CD8-positive, alpha-beta memory T cell (primary cell): ENCODE measurements at places on chromosomes 1 and 21. TPM values are rescaled to one million over a fixed set of nuclear protein-coding genes. Genes with fewer than 3 reads are reported as not detected.

Gene MATN1
- 0.59 TPM for total RNA-seq

Gene RAD54L
- total RNA-seq: 50.7 TPM

Gene KCNJ6
- not detected for total RNA-seq

DNA sequence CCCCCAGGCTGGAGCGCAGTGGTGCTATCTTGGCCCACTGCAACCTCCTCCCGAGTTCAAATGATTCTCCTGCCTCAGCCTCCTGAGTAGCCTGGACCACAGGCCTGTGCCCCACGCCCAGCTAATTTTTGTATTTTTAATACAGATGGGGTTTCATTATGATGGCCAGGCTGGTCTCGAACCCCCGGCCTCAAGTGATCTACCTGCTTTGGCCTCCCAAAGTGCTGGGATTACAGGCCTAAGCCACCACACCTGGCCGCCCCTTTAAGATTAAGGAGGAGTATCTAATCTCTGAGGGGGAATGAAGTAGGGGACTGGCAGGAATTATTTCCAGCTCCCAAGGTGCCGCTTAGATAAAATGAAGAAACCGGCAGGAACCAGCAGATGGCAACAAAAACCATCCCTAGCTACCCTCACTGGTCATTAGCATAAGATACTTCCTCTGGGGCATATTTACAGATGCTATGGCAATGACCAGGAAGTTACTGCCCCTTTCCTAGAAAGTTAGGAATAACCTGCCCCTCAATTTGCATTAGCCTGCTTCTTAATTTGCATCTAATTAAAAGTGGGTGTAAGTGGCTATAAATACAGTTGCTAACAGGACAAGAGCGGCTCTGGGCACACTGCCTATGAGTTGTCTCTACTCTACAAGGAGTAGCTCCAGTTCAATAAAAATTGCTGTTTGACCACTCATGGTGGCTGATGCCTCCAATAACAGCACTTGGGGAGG lies 7.1 kb upstream of the NSUN4 start:
- no peak for DNase-seq
- H3K36me3 ChIP-seq: no peaks in the 10 kb centered on the region
- H3K27me3 ChIP-seq: no peaks in the 10 kb centered on the region
- H3K4me1 ChIP-seq: no peaks in the 10 kb centered on the region
- H3K4me3 ChIP-seq: no peak overlapping the region

GRCh38 chr1:44489481-44489880 lies 84.4 kb downstream of the RNF220 start:
- no peak overlapping the region for H3K27ac ChIP-seq
- no peaks in the 10 kb centered on the region for H3K27me3 ChIP-seq
- no peak for DNase-seq
- H3K36me3 ChIP-seq: no peaks in the 10 kb centered on the region
- no peaks in the 10 kb centered on the region for H3K4me1 ChIP-seq

DNA sequence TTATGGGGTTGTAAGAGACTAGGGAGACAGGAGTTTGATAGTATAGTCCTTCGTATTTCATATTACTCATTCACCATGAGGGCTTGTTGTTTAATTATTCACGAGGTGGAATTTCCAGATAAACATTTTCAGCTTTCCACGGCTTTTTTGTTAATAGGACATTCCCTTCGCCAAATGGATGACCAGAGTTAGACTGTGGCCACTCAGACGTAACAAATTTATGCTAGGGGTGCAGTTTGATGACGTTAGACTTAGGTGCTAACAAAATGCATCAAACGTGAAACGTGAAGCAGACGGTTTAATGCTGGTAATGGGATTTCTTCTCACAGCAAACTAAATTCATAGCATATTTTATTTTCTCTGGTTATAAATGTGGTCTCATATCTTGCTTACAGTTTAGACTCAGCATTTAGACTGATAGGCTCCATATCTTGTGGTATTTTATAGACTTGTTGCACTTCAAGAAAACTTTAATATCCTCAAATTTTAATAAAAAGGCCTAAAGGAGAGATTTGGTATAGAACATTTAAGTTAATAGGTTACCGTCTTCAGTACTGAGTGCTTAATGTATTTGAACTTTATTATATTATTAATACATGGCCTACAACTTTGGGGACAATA lies 2.3 kb downstream of the DHX9 start:
- no peak overlapping the region for H3K27ac ChIP-seq
- H3K27me3 ChIP-seq: no peaks in the 10 kb centered on the region
- H3K4me1 ChIP-seq: peaks cover 57% of the 10 kb centered on the region
- H3K36me3 ChIP-seq: peaks cover 22% of the 10 kb centered on the region
- DNase-seq: no peak
- peak overlapping the region; percentile 2 for H3K4me3 ChIP-seq
